Endodermal cell (in vitro differentiated cells): ENCODE measurements at places on chromosomes 12 and 14.
A peak's percentile ranks its signal among the peaks of the same experiment; 100 is the strongest.

DNA sequence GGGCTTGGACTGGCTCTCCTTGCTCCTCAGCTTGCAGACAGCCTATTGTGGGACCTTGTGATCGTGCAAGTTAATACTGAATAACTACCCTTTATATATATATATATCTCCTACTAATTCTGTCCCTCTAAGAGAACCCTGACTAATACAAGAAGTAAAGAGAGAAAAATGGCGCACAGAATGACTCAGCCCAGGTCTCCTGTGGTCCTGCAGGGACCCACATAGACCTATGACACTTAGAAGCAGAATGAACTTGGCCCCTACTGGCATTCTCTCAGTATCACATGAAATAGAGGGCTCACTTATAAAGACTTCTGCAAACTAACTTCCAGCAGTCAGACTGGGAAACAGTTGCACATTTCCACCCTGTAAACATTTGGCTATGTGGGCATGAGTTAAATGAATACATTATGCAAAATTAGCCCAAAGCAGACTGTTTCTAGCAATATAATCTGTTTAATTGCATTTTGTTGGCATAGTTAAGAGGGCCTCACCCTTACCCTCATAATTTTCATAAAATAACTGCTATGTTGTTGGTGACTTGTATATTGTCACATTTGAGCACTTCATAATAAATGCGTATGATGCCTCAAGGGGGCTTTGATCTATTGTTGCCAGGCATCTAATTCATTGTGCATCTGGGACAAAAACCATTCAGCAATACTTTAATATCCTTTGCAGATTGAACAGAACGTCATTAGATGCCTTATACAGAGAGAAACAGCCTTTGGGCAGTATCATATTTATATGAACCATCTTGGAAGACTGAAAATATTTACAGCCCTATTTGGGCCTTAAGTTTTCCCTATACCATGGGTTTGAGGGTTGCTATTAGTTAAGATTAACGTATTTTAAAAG lies 349.7 kb upstream of the DIO2 start:
- DNase-seq: no peak

- no peak for DNase-seq
Measured at GRCh38 chr12:24198936-24199671, 249.6 kb upstream of the SOX5 start.

GRCh38 chr14:94770815-94771157 lies 873 bp upstream of the GSC start:
- DNase-seq: no peak

- no peak for DNase-seq
Measured at GRCh38 chr14:34615507-34615906, 14.4 kb downstream of the SNX6 start.

GRCh38 chr14:90963343-90963742 lies 97.1 kb downstream of the RPS6KA5 start:
- DNase-seq: no peak

GRCh38 chr14:93316716-93317115 lies 16.1 kb downstream of the BTBD7 start:
- DNase-seq: no peak

- peak; percentile 46 for DNase-seq
Measured at GRCh38 chr14:105582639-105583038, 56.3 kb downstream of the TMEM121 start.

DNA sequence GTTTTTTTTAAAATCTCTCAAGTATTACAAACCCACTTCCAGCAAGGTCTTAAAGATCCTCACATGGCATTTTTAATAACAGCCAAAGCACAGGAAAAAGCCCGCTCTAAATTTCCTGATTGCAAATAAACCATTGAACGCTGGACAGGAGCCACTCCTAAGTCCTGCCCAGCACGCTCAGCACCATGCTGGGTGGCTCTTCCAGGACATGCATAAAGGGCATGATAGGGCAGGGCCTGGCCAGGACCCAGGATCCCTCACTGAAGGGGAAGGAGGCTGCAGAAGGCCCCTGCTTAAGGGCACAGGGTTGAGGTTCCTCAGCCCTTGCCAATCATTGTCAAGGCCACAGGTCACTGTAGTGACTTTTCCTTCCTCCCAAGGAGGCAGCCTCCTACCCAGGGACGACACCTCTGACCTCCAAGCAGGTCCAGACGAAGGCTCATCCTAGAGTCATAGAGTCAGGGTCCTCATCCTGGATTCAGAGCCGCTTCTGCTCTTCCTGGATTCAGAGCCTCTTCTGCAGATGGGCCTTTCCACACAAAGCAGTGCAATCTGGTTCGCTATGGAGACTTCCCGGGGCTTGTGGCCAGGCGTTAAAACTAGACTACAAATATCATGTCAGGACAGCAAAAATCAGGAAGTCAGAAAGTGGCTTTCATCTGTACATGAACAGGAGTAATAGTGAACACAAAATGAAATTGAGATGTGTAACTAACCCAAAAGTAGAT lies 123.8 kb downstream of the GCH1 start:
- DNase-seq: no peak

DNA sequence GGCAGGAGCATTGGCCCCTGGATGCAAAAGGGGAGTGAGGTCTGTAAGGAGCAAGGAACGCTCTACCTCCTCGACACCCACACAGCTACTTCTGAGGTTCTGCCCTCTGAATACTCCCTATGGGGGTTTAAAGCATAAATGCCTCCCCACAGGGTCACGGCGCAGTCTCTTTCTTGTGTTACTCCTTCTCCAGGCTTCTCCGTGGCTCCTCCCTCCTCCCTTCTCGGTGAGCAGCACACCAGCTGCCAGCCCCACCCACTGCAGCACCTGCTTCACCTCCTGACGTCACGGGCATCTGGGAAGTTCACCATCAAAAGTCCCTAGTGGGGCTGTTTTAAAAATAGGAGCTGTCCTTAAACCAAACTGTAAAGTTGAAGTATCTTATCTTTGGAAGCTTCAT lies 67.3 kb downstream of the SPTB start:
- DNase-seq: peak; percentile 81

GRCh38 chr14:74514471-74514941 lies 20.9 kb downstream of the ISCA2 start:
- peak; percentile 53 for DNase-seq

- peak; percentile 17 for DNase-seq
Measured at GRCh38 chr12:108575199-108575912, 13.0 kb downstream of the ISCU start.

GRCh38 chr12:123815968-123816367 lies 53.9 kb downstream of the DNAH10 start:
- DNase-seq: no peak

- no peak for DNase-seq
Measured at GRCh38 chr14:79967453-79967852, 243.9 kb downstream of the DIO2 start.

- DNase-seq: peak; percentile 50
Measured at GRCh38 chr14:87869619-87870583, 123.1 kb downstream of the GALC start.
